ENCODE measurements at places on chromosomes 12 and 14.

GRCh38 chr12:112285600-112286401 lies 96.4 kb downstream of the HECTD4 start:
- DNase-seq, result no peak

- no peak for DNase-seq
Observed at GRCh38 chr12:94336211-94336925, 123.3 kb downstream of the CEP83 start.

DNA sequence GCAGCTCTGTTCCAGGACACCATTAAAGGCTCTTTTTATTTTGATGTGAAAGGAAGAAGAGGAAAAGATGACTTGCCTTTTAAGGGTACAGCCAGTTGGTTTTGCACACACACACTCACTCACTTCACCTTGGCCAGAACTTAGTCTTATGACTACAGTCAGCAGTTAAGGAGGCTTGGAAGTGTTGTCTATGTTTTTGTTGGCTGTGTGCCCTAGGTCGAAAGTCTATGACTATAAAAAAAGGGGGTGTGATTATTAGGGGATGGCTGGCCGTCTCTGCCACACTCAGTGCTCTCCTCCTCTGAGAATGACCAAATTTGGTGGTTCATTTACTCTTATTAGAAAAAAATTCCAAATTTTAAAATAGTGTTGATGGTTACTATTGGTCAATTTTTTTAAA lies 139.5 kb upstream of the OTX2 start:
- DNase-seq, result no peak

DNA sequence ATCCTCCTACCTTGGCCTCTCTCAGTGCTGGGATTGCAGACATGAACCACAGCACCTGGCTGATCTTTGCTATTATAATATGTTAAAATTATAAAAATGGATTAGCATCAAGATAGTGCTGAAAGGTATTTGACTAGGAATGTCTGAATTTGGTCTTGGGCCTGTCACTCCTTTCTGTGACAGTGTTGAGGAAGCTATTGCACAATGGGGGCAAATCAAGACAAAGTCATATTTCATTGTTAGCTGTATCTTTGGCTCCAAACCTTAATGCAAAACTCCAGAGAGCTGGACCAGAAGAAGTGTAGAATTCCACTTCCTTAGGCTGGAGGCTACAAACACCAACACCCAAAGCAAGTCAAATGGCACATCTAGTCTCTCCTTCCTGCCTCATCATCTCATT lies 42.2 kb downstream of the ZCRB1 start:
- DNase-seq, result no peak

DNA sequence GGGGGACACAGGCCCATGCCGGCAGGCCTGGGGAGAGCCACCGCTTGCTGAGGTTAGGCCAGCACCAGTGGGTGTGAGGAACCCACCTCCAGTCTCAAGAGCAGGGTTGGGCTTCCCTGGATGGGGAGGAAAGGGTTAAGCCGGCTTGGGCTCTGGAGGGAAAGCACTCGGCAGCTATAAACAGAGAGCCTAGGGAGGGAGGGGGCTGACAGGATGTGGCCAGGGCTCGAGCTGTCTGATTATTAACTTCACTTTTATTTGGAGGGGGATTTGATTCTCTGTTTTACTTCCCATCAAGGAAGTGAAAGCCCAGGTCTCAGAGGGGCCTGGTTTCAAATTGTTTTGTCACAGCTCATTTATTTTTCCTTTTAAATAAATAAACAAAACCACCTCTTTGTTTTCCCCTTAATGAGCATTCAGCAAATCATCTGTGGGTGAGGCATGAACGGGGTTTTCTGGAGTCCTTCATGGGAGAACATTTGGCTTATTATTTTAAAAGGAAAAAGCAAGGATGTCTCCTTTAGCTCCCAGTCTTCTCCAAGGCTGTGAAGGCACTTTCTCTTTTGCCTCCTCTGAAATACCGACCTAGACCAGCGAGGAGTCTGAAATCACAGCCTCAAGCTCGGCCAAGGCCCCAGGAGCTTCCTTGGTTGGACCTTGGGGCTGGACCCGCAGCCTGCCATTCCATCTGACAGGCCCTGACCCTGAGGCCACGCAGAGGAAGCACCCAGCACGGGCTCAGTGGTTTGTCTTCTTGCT lies 21.9 kb upstream of the ZFP36L1 start:
- DNase-seq, result no peak

- DNase-seq, result no peak
Observed at GRCh38 chr14:51081209-51081608, 13.7 kb downstream of the TRIM9 start.

DNA sequence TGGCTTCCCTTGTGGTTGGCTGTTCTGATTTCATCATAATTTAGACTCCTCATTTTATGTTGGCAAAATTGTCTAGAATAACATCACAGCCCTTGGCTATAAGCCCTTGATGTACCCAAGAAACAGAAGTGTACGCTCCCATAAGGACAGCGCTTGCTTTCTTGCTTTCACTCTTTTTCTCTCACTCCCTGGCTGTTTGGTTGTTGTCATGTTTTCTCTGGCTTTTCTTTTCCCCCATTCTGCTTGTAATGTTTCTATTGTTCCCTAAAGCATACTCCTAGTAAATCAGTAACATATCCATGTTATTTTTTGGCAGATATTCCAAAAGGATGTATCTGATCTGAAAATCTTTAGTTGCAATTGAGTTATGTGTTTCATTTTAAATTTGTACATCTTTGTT lies 530.5 kb downstream of the NOVA1 start:
- DNase-seq, result no peak

DNA sequence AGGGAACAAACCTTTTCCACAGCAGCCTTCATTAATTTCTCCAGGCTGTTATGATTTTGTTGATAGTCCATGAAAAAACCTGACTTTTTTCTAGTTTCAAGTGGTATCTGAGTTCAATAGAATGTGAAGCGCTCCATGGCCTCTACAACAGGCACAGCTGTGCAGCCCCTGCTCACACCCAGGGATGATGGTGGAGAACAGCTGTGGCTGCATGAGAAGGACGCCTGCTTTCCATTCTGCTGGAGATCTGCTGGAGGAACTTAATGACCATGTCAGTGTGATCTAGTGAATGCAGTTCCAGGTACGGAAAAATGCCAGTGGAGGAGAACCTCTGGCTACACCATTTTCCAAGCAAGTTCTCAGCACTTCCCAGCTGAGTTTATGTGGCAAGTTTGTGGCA lies 80.6 kb downstream of the PIWIL1 start:
- no peak for DNase-seq

DNA sequence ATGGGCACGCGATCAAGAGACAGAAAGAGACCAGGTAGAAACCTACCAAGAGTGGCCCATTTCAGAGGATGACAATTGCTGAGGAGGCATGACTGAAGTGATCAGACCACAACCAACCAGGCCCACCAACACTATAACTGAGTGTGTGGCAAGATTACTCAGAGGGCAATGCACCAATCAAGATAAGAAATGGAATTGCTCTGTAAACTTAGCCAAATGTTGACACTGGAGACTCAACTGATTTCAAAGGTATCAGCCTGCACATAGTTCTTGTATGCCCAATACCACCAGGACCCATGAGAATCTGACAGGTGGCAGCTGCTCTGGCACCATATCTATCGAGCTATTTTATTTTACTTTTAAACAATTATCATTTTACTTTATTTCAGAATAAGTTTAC lies 128.9 kb downstream of the FOXN3 start:
- no peak for DNase-seq

- DNase-seq, result no peak
Observed at GRCh38 chr14:102606296-102606695, 13.8 kb downstream of the RCOR1 start.

GRCh38 chr12:12357719-12358461 lies 1.0 kb downstream of the BORCS5 start:
- no peak for DNase-seq

- DNase-seq, result no peak
Observed at GRCh38 chr14:63096186-63096585, 50.9 kb upstream of the KCNH5 start.

GRCh38 chr12:16076557-16076956 lies 165.4 kb downstream of the DERA start:
- no peak for DNase-seq

- DNase-seq, result no peak
Observed at GRCh38 chr12:113837084-113837483, 129.0 kb downstream of the RBM19 start.

- no peak for DNase-seq
Observed at GRCh38 chr12:80884651-80885050, 53.1 kb downstream of the LIN7A start.

GRCh38 chr12:39355841-39356240 lies 87.1 kb downstream of the KIF21A start:
- no peak for DNase-seq

GRCh38 chr12:47343684-47344567 lies 264.2 kb upstream of the AMIGO2 start:
- no peak for DNase-seq

DNA sequence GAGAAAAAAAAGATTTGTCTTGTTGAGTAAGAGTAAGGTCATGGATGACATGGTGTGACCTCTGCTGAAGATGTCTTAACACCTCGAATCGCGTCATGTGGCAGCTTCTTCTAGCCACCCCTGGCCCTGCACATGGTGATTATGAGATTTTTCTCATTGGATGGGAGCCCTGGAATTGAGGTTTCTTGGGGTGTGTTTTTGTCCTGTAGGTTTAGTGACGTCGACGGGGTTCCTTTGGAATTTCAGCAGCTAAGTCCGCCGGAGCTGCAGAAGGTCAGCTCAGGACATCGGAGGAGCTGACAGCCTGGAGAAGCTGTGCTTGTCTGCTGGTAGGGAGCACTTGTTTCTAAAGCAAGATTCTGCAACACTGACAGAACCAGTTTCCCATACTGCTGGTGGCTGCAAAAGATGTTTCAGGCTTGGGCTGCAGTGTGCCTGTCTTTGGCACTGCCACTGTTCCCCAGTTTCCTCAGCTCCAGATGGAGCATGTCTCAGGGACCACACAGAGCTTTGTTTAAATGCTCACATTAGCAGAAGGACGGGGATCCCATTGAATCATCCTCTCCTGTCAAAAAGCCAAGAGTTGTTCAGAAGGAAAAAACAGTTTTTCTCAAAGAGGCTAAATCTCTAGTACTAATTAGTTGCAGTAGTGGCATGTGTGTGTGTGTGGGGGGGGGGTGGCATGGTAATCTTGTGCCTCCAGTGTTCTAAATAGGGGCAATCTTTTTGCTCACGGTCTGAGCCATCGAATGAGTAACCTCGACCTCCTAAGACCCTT lies 5.2 kb upstream of the FOS start:
- DNase-seq, result no peak

GRCh38 chr12:82886671-82887340 lies 200.1 kb downstream of the TMTC2 start:
- no peak for DNase-seq

- DNase-seq, result no peak
Observed at GRCh38 chr12:28869197-28869596, 279.9 kb upstream of the FAR2 start.

- DNase-seq, result no peak
Observed at GRCh38 chr12:28316049-28316448, 125.8 kb downstream of the CCDC91 start.

- no peak for DNase-seq
Observed at GRCh38 chr12:5138845-5139244, 95.2 kb downstream of the KCNA5 start.

GRCh38 chr12:30519535-30519934 lies 176.1 kb downstream of the IPO8 start:
- DNase-seq, result no peak

All from stimulated activated CD4-positive, alpha-beta T cell treated with anti-CD3 and anti-CD28 coated beads, Interleukin-1b, Interleukin-23, amount 100 ng/mL, for 1 hour (primary cell).